ENCODE measurements at places on chromosomes 7 and 10.

DNA sequence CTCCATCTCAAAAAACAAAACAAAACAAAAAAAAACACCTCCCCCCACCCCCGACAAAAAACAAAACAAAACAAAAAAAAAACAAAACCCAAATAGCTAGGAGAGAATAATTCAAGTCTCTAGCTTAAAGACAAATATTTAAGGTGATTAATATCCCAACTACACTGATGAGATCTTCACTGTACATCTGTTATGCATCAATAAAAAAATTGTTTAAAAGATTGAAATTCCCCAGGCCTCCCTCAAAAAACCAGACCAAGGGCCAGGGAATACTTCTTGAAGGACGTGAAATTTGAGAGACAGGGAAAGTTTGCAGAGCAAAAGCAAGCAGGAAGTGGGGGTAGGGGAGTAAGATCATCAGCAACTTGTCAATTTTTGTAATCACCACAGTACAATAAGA lies 232.6 kb downstream of the REEP3 start:
- DNase-seq = no peak

DNA sequence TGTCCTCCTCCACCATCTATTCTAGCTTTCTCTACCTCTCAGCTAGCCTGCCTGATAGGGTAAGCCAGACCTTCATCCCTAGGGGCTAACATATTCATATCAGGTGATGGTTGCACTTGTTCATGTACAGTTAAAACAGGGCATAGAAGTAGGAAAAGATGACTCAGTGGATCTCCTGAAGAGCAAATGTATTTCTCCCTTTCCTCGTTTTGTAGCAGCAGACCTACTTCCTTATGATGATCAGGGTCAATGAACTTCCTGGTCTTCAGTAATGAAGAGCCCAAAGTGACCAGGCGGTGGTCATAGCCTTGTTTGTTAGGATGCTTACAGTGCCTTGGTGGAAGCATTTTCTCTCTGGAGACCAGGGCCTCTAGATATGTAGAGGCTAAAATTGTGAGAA lies 6.3 kb downstream of the LIPJ start:
- no peak for DNase-seq

GRCh38 chr10:28215930-28216329 lies 86.9 kb downstream of the MPP7 start:
- no peak for DNase-seq

GRCh38 chr7:27189997-27190748 lies 5.1 kb upstream of the HOXA11 start:
- DNase-seq = peak; percentile 78

- DNase-seq = no peak
Measured at GRCh38 chr7:98125759-98126158, 19.1 kb downstream of the LMTK2 start.

GRCh38 chr7:134328900-134329299 lies 12.2 kb upstream of the SLC35B4 start:
- no peak for DNase-seq

DNA sequence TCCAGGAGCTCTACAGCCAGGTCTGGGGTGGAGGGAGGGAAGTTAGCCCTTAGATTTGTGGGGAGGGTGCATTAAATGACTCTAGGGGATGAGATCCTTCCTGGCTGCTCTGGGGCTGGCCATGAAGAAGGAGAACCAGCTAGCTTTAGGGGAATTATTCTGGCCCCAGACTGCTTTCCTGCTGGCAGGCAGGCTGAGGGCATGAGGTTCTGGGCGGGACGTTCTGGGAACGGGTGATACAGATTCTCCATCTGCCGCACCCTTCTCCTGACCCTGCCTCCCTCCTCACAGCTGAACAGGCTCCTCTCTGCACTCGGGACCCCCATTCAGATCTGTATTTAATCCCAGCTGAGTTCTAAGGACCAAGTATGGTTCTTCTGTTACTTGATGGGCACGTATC lies 23.9 kb downstream of the GOLGA7B start:
- DNase-seq = no peak

GRCh38 chr10:15515202-15515601 lies 144.1 kb upstream of the FAM171A1 start:
- DNase-seq = no peak

- no peak for DNase-seq
Measured at GRCh38 chr10:113849946-113850345, 3.9 kb downstream of the DCLRE1A start.

GRCh38 chr7:98369726-98370125 lies 31.2 kb downstream of the BAIAP2L1 start:
- no peak for DNase-seq

GRCh38 chr10:95792874-95793285 lies 36.9 kb downstream of the ENTPD1 start:
- peak; percentile 57 for DNase-seq

GRCh38 chr7:148056406-148056805 lies 534.2 kb upstream of the C7orf33 start:
- DNase-seq = no peak

DNA sequence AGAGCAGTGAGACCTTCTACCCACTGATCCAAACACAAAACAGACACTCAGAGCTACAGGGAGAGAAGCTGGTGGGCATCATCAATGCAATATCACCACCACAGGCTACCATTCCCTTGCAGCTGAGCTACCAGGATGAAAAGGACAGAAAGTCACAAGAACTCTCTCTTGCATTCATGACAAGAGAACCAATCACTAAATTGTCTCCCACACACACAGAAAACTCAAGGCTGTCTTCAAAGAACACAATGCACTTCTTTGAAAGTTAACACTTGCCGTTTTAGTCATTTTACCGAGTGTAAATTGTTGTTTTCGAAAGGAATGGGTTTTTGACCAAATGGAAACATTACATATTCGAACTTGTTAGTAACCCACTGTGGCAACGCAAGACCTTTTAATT lies 626.6 kb downstream of the SORCS1 start:
- DNase-seq = no peak

- DNase-seq = no peak
Measured at GRCh38 chr10:116538456-116538855, 7.3 kb upstream of the PNLIP start.

GRCh38 chr7:140390466-140391190 lies 7.7 kb downstream of the SLC37A3 start:
- peak; percentile 58 for DNase-seq

GRCh38 chr7:149624006-149624405 lies 126.4 kb upstream of the ZNF746 start:
- DNase-seq = no peak

DNA sequence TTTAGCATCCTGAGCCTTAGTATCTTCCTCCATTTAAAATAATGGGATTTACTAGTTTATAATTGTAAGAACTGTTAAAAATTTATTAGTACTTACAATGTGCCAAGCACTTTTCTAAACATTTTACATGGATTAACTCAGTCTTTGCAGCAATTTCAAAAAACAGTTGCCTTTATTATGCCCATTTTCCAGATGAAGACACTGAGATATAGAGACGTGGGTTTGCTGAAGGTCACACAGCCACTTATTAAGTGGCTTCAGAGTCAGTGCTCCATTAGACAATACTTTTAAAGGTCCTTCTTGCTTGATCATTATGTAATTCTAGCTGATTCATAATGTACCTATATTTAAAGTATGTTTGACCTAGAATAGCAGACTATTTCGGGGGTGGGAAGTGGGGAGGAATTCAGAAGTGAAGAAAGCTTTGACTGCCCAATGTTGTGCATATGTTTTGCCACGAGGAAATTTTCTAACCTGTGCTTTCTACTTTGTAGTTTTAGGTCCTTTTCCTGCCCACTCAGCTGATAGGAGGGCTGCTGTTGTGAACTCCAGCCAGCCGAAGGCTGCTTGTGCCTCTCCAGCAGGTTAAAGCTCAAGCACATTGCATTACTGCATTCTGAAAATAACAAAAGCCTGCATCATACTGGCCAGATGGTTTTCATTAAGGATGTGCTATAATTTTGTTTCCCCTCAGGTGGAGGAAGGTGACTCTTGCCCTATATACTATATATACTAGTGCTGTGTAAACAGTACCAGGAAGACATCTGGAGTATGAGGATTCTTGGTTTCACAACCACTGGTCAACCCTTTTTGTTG lies 4.3 kb downstream of the PLEKHA8 start:
- DNase-seq = no peak

DNA sequence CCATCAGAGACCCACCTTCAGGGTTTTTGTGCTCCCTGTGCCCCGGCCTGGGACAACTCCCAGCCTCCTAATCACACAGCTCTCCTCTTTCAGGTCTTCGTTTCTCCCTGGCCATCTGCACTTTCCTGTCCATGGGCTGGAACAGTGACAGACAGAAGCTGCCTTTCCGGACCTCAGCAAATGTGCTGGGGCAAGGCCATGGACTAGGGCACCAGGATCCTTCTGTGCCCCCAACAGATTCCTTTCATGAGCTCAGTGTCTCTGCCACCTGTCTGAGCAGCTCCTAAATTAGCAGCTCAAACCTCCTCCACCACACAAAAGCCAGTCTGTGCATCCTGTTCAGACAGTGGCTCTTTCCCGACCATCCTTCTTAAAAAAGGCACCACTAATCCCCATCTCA lies 41.9 kb upstream of the FRMD4A start:
- DNase-seq = no peak

DNA sequence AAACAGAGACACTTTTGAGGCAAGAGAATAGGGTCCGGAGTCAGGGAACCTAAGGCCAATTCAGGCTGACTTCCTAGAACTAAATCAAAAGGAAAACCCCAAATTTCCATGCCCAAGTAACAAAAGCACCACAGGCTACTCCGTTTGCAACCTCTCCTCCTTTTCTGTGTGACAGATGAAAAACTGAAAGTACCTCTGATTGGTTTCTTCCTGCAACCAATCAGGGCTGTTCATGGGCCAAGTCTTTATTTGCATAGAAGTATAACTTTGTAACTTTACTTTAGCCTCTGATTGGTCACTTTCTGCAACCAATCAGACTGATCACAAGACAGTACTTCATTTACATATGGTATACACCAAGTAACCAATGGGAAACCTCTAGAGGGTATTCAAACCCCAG lies 239.9 kb upstream of the KCND2 start:
- no peak for DNase-seq

DNA sequence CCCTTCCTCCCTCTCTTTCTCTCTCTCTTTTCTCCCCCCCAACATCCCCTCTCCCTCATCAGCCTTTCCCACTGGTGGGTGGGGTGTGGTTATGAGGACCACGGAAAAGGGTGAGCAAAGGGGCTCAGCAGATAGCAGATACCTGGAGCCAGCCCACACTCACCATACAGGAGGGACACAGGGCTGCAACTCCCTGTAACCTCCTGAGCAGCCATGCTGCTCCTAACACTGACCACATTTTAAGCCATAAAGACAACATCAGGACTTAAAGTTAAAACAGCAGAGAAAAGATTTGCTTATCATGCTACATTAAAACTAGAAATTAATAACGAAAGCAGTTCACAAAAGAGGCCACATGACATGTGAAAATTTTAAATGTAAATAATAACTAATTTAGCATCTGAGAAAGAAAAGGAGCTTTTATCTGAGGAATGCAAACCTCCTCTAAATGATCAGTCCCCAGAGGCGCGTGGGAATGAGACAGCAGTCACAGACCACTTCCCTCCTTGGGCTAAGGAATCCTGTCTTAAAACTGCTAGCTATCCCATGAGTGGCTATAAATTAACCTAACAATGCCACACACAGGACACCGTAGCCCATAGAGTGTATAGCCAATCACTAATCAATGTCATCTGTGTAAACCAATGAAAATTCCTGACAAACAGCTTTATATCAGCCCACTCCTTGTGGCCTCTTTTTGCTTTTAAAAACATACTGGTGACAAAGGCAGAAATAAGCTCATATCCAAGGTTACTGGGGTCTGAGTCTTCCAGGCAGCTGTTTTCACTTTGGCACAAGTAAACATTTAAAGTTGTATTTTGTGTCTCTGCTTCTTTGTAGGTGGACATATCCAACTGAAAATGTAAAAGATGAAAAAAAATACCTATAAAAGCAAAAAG lies 33.3 kb downstream of the PKD1L1 start:
- DNase-seq = no peak

DNA sequence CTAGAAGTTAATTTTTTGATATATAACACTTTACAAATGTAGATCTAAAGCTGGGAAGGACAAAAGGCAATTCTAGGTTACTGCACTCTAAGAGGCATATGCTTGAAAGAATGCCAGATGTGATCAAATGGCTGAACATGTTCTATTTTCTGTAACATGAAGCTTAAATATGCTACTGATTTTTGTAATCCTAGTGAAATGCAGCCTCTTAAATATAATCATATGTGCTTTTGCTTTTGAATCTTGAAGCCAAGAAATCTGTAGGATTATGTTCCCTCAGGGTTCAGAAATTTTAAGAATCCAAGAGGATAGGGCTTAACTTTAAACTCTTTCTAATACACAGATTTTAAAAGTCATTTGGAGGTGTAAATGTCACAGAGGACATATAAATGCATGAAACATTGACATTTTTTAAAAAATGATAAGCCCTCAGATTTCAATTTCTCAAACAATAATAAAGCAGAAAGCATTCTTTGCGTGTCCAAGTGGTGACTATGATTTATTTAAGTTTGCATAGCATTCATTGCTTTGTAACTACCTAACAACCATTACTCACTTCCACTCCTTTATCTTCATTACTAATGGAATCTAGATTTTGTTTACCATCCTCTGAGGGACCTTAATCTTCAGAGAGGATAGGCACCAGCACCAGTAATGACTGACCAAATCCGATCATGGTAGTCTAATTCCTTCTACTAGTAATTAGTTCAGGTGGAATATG lies 170.4 kb downstream of the MAGI2 start:
- DNase-seq = no peak

- DNase-seq = no peak
Measured at GRCh38 chr7:116211913-116212596, 1.7 kb downstream of the TES start.

- no peak for DNase-seq
Measured at GRCh38 chr10:29130190-29130673, 158.6 kb upstream of the LYZL1 start.

GRCh38 chr10:68167586-68168189 lies 58.4 kb downstream of the MYPN start:
- no peak for DNase-seq

Measured in GF-D8 (cell line).